GM12878 (cell line): ENCODE measurements at places on chromosomes 6 and 20. TPM values are rescaled to one million over a fixed set of nuclear protein-coding genes. Genes with fewer than 3 reads are reported as not detected.

DNA sequence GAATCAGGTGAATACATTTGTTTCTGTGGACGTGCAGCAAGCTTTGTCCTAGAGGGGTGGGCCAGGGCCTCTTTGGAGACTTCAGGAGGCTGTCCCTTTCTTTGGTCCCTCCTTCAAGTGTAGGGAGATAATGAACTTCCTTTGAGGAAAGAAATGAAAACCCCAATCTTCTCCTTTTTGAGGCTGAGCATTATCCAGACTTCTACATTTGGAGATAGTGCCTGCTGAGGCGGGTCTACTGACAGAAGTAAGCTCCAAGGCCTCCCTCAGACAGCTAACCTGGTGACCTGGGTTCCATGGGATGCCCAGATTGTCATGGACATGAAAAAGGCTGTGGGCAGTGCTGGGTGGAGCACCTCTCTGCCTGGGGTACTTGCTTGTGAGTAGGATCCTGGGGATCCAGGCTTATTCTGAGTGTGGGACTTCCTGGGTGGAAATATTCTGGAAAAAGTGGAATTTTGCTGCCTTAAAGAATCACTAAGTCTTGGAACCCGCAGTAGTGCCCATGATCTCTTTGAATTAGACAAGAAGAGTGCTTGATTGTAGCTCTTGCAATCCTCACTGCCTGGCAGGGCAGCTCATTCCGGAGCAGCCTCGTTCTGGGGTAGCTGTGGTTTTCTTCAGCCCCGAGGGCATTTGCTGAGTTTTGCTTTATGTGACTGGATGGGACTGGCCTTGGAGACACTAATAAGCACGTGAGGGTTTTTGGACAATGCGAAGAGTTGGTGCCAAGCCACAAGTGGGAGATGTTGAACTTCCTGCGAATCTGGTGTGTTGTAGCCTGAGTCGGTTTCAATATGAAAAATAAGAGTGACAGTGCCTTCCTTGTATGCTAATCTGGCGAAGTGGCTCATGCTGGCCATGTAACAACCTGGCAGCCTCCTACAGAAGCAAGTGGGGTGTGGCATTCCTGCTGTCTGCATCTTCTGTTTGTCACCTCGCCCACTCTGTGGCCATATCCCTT lies 28.1 kb downstream of the SNRNP48 start:
- DNase-seq, result peak; percentile 38

GRCh38 chr6:25220857-25221256 lies 58.3 kb upstream of the CARMIL1 start:
- DNase-seq, result no peak

- no peak for DNase-seq
Observed at GRCh38 chr6:156449128-156449527, 328.1 kb upstream of the ARID1B start.

GRCh38 chr20:61712688-61713087 lies 353.0 kb downstream of the TAF4 start:
- DNase-seq, result no peak

DNA sequence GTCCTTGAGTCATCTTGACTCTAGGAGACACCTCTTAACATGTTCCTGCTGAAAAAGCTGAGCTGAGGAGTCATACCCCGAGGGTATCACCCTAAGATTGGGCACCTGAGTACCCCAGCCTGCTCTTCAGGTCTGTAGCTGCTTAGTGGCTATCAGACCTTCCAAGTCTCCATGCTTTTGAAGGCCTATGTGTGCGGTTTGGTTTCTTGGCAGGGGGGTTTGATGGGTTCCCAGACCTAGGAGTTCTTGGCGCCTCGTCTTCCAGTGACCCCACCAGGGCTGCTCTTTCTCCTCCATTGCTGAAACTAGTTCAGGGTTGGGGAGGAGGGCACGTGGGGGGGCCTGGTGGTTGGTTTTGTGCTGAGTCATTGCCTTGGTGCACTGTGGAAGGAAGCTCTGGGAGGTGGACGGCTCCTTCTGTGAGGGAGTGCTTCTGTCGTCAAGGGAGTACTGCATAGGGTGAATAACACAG lies 20.1 kb downstream of the IGF2R start:
- DNase-seq, result no peak

- no peak for DNase-seq
Observed at GRCh38 chr20:58870293-58871014, 17.9 kb downstream of the GNAS start.

Gene SYNGAP1
- total RNA-seq, result 5.7 and 9.2 TPM in 2 replicates

DNA sequence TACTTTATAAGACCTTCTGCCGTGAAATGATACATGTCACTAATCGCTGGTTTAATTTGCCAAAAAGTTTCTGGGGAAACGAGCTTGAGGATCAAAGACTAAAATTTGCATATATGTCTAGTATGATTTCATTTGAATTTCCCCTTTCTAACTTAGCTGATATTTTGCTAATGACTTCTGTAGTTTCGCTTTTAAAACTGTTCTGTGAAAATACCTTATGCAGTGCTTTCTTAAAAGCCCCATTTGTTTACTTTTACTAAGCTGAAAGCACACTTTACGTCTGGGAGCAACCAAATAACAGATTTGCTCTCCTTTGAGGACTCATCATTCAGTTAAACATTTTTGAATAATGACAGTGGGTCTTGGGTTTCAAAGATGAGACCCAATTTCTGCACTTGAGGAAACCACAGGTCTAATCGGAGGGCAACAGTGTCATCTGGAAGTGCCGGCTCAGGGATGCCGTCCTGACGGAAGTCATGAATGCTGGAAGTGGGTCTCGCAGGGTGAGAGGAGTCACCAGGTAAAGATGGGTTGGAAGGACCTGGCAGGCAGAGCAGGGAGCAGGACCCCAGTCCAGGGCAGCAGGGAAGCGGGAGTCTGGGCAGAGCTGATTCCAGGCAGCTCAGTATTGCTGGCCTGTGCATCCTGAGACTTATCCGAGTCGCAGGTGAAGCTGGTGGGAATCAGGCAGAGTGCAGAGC lies 33.2 kb downstream of the PLEKHG1 start:
- DNase-seq, result peak; percentile 41

Gene HLA-C
- total RNA-seq, result 1,014 and 1,087 TPM in 2 replicates

GRCh38 chr6:10557913-10558312 lies 36.8 kb downstream of the GCNT2 start:
- DNase-seq, result no peak

Gene GSTA2
- total RNA-seq, result not detected in 2 replicates

- DNase-seq, result no peak
Observed at GRCh38 chr6:163183806-163184205, 230.7 kb upstream of the QKI start.

GRCh38 chr6:169396554-169397163 lies 143.0 kb upstream of the THBS2 start:
- DNase-seq, result no peak

Gene MDC1
- 62.5 and 66.9 TPM in 2 replicates for total RNA-seq

GRCh38 chr20:35013421-35014411 lies 58.0 kb downstream of the MYH7B start:
- DNase-seq, result no peak

DNA sequence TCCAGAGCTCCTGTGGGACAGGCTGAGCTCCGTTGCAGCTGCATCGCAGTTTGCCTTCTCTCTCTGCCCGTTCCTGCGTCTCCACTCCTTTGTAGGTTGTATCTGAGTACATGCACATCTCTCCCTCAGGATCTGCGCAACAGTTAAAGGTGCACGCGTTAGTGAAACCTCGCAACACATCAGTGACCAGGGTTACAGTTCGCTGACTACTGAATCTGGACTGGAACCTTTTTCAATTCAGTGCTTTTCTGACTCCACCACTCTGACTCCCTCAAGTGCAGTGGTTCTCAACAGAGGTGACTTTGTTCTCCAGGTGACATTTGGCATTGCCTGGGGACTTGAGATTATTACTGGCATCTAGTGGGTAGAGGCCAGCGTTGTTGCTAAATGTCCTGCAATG lies 44.0 kb downstream of the UST start:
- DNase-seq, result peak; percentile 9

GRCh38 chr20:53859684-53860083 lies 210.7 kb downstream of the BCAS1 start:
- no peak for DNase-seq

- DNase-seq, result no peak
Observed at GRCh38 chr6:137573739-137574138, 79.5 kb upstream of the OLIG3 start.

- DNase-seq, result no peak
Observed at GRCh38 chr20:41006126-41006935, 22.3 kb upstream of the TOP1 start.

GRCh38 chr6:20952699-20953474 lies 418.6 kb downstream of the CDKAL1 start:
- no peak for DNase-seq

Gene SCGN
- total RNA-seq, result not detected in 2 replicates

GRCh38 chr6:25369036-25369432 lies 89.9 kb downstream of the CARMIL1 start:
- DNase-seq, result no peak

Gene ENPP1
- total RNA-seq, result 0.05 and 0.16 TPM in 2 replicates

Gene WFDC2
- not detected in 2 replicates for total RNA-seq

GRCh38 chr6:106444777-106445507 lies 84.4 kb downstream of the CRYBG1 start:
- peak; percentile 46 for DNase-seq

DNA sequence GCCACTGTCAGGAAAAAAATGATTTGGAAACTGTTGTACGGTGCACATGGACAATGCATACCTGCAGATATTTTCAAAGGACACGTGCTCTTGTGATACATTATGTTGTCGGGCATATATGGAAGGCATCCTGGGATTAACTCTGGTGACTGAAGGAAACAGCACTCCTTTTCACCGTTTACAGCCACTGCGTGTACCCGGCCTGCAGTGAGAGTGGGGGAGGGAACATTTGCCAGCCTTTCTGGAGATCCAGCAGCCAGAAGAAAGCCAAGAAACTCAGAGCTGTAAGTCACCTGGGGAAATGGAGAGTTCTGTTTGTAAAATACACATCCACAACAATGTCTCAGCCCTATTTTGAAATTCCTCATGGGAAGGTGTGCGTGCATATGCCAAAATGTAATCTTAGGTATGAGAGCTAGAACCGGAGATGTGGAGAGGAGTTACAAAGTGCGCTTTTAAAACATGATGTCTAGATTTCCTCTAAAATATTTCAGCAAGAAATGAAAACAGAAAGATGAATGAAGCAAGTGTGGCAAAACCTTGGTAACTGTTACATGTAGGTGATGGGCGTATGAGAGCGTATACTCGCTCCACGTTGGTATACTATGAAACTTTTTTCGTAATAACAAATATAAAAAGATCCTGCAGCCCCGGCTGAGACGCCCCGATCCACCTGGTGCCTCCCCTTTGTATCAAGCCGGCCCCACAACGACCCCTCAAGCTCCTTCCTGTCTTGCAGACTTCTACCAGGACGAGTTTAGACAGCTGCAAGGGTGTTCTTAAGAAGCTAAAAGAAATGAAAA lies 8.6 kb upstream of the FOXF2 start:
- no peak for DNase-seq

- no peak for DNase-seq
Observed at GRCh38 chr6:135922746-135923145, 71.2 kb downstream of the PDE7B start.

- no peak for DNase-seq
Observed at GRCh38 chr6:49087369-49087768, 375.7 kb downstream of the MMUT start.

GRCh38 chr6:153167907-153168306 lies 36.8 kb upstream of the RGS17 start:
- no peak for DNase-seq

DNA sequence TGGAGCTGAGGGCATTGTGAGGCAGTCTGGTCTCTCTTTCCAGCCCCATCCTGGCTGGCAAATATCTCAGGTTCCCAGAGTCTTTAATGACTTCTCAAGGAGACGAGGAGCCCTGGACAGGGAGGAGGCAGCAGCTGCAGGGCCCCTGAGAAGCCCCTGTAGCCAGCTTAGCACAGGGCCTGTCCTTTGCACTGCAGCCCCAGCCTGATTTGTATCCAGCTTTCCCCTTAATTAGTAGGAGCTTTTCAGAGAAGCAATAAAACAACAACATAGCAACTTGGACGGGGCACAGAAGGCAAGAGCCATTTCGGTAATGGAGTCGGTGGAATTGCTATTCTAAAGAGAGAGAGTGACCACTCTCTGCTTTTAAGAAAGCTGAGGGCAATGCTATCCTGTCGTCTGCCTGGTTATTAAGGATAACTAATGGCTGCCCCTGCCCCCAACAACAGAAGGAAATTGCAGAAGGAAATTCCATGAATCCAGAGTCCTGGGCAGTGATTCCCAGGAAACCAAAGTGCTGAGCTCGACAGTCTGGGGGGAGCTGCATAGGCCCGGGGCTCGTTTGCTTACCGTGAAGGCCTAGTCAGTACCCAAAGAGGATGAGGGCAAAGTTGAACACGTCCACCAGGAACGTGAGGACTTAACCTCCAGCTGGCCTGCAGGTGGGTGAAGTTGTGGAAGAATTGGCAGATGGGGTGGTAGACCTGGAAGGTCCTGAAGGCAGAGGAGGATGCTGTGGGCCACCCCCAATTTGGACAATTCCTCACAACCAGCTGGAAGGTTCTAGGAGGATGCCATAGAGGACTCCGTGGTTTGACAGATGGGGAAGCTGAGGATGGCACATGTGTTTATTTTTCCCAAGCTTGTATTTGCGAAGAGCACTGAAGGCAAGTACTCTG lies 50.3 kb downstream of the NPEPL1 start:
- DNase-seq, result no peak

DNA sequence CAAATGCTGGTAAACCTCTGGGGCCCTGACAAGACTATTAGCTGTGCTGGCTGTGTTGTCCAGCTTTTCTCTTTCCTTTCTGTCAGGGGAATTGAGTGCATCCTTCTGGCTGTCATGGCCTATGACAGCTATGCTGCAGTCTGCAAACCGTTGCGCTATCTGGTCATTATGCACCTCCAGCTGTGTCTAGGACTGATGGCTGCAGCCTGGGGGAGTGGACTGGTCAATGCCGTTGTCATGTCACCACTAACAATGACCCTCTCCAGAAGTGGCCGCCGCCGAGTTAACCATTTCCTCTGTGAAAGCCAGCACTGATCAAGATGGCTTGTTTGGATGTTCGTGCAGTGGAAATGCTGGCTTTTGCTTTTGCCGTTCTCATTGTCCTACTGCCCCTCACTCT lies 20.3 kb downstream of the OR2B6 start:
- no peak for DNase-seq

- DNase-seq, result no peak
Observed at GRCh38 chr20:23325107-23325506, 25.5 kb upstream of the NXT1 start.

Gene SLC32A1
- total RNA-seq, result not detected in 2 replicates

- DNase-seq, result no peak
Observed at GRCh38 chr20:38609815-38610214, 8.2 kb downstream of the ARHGAP40 start.

Gene HLA-DRB1
- 718 and 768 TPM in 2 replicates for total RNA-seq

Gene SLC22A1
- total RNA-seq, result 0.28 and 1.1 TPM in 2 replicates
